ENCODE measurements at places on chromosomes 1 and 21. TPM values are rescaled to one million over a fixed set of nuclear protein-coding genes. Genes with fewer than 3 reads are reported as not detected.

- no peak for DNase-seq
Observed at GRCh38 chr1:2316451-2316961, 74.8 kb downstream of the MORN1 start.

GRCh38 chr1:73034271-73034670, 751.9 kb upstream of the NEGR1 start:
- no peak for DNase-seq

DNA sequence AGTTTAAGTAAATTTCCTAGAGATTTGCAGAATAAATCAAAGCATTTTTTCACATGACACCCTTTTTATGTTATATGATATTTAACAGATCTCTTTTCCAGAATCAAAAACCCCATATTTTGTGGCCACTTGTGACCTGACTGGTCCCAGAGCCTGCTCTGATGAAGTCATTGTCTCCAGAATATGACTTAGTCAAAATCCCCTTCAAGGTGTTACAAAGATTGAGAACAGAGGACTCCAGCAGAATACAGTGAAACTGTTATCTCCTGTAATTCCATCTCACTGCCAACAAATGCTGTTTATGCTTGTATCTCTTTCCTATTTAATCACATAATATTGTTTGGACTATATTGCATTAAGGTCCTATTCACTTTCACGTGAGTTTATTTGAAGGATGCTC, 25.6 kb downstream of the RGS1 start:
- DNase-seq = no peak

- DNase-seq = no peak
Observed at GRCh38 chr1:241411776-241412338, 54.9 kb upstream of the RGS7 start.

- DNase-seq = no peak
Observed at GRCh38 chr1:84350550-84350949, 47.7 kb upstream of the DNASE2B start.

DNA sequence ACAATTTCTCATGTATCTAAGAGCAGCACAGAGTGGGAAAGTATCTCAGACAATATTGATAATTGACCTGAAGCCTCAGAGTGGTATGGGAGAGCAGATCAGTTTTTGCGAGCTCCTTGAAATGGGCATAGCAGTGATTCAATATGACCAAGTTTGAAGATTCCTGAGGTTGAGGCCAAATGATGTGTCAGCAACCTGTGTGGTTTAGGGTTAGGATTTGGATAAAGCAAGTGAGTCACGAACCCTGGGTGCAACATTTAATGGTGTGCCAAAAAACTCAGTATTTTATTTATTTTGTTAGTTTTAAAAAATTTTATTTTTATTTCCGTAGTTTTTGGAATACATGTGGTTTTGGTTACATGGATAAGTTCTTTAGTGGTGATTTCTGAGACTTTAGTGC, 92.5 kb upstream of the C21orf91 start:
- DNase-seq = no peak

DNA sequence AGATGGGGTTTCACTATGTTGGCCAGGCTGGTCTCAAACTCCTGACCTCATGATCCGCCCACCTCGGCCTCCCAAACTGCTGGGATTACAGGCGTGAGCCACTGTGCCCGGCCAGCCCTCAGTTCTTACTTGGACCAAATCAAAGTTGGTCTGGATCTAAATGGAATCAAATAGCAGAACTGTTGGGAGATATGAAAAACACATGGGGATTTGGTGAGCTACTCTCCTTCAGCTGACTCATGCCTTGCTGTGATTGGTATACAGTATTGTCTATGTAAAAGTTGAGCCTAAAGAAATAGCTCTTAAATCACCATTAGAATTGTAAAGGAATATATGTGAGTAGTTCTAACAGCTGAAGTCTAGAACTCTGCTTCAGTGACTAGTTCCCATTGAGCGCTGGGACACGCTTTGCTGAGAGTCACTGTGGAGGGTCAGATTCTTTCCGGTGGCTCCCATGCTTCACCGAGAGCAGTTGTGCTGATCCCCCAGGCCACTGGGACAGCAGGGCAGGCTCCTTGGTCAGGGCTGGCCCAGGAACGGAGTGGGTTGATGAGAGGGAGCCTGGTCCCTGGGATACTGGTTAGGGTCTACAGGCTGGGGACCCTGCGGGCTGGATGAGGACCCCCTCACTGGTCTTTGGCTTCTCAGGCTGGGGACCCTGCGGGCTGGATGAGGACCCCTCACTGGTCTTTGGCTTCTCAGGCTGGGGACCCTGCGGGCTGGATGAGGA, 14.0 kb downstream of the PKNOX1 start:
- DNase-seq = no peak

- DNase-seq = no peak
Observed at GRCh38 chr1:156599811-156600210, 1.5 kb downstream of the GPATCH4 start.

DNA sequence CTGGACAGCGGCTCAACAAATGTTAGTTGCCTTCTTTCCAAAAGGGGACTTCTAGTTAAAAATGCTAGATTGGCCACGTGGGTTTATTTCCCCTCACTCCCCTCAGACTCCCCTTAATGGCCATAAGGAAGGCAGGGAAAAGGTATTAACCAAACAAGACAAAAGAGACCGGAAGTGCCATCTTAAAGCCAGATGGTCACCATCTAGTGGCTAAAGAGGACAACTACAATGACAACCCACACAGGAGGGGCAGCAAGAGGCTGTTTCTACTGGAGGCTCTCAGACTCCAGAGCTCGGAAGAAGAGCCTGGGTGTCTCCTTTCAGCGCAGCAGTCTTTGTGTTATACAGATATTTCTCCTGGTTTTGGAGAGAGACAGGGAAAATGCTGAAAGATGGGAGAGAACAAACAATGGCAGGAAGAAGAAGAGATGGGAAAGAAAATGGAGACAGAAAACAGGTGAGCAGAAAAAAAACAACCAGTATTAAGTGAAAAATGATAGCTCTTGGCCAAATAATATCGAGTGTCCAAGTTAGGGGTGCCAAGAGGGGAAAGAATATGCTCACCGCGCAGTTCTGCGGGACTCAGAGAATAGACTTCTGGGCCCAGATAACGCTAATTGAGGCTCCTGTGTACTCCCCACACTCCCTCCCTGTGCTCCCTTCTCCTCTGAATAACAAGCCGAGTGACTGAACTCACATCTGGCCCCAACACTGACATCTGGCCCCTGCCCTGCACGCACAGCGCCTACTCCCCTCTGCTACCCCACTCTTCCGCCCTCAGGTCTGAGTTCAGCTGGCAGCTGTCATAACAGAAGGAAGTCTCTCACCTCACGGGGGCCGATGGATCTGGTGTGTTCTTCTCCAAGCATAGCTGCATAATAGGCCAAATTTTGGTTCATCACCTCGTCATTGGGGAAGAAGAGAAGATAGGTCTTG, 9.6 kb downstream of the P3H1 start:
- DNase-seq = no peak

DNA sequence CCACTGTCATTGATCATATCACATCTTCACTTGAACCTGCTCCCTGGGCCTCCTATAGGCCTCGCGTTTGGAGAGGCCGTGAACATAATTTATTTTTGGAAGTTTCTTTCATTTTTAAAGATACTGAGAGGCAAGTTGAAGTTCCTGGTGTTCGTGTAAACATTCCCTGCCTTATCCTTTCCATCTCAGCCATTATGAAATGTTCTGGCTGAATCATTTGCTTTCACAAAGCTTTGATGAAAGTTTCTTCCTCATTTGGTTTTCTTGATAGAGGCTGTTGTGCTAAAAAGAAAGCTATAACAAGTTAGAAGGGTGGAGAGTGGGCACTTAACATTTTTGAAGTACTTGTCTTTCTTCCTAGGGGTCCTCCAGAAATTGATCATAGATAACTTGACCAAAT, 15.5 kb downstream of the CAMTA1 start:
- no peak for DNase-seq

DNA sequence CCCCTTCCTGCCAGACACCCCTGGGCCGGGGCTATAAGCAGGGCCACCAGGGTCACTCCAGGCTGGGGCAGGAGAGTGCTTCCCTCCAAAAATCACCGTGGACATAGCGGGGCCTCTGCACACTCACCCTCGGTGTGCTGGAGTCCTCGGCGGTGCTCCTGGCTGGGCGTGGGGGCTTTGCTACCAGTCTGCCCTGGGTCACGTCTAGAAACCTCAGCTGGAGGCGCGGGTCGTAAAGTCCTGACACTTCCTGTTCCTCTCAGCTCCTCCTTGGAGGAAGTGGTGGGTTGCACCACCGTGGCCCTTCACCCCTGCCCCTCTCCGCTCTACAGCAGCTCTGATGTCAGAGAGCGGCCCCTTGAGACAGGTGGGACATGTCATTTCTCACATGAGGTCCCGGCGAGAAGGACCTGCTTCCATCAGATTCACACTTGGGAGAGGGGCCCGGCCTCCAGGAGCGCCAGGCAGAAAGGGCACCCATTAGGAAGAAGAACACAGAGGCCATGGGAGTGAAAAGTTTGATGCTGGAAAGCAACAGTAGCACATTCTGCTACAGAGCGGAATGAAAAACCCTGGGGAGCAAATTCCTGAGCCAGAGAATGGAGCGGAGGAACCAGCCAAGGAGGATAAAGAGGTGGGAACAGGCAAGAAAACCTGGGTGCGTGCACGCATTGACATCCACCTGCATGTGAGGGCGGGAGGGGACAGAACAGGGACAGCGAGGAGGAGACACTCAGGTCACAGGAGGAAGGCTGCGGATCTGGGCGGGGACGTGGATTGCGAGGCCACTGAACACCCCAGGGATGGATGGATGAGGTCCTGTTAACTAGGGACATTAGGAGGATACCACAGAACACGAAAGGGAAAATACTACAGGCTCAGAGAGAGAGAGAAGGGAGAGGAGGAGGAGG, at the start of gene ITGB2:
Gene ITGB2 (minus strand): TSS at position 206 of the 911 bp plus-strand sequence. CDS start 10,117 bp downstream, outside the sequence.
- DNase-seq = no peak

- DNase-seq = no peak
Observed at GRCh38 chr1:83741348-83741747, 257.6 kb downstream of the TTLL7 start.

The NFASC gene
- total RNA-seq = 11.5 TPM

The CALML6 gene
- 0.26 TPM for total RNA-seq

The FBXO42 gene
- 16.1 TPM for total RNA-seq

The VASH2 gene
- 3.0 TPM for total RNA-seq

The TINAGL1 gene
- 154 TPM for total RNA-seq

The PLXNA2 gene
- 49.0 TPM for total RNA-seq

Measured in mesenteric fat pad (tissue), 1 donor.